Stimulated activated CD4-positive, alpha-beta T cell treated with anti-CD3 and anti-CD28 coated beads, Interleukin-2, amount 100 ng/mL, for 24 hours (primary cell): ENCODE measurements at places on chromosomes 12 and 14.

DNA sequence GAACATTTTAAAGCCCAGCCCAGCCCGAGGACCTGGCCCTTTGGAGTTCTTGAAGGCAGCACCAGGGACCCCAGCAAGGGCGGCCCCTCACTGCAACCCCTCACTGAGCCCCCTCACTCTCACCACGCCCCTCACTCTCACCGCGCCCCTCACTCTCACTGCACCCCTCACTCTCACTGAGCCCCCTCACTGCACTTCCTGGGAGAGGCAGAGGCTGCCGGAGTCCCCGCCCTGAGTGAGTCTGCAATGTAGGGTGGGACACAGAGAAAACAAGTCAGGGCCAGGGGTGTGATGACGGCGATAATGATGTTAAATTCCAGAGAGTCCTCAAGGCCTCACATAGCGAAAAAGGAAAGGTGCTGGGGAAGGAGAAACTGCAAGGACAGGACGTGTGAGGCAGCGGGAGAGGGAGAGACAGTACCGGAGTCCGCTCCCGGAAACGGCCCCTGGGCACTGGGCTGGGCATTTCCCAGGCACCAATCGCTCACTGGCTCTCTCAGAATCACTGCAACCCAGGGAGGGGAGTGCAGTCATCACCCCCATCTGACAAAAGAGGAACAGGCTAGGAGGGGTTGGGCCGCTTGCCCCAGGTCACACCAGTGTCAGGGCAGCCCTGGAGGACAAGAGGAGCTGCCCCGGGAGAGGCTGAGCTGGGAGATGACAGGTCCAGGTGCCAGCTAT lies 24.9 kb downstream of the CCDC88C start:
- no peak for DNase-seq

DNA sequence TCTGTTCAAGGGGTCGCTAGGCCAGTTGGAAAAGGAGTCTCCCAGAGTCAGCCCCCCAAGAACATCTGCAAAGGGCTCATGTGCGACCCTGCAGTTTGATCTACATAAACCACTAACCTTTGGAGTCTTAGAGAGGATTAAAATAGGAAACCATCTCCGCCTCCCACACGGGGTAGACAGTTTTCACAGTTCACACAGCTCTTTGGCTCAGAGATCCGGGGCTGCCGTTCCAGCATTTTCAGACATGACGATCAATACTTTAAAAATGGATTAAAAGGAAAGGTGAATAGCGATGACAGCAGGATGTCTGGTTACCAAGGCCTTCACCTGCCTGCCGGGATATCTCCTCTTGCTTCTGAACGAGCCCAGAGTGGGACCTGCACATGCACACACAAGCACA lies 59.8 kb upstream of the BCL11B start:
- no peak for DNase-seq

DNA sequence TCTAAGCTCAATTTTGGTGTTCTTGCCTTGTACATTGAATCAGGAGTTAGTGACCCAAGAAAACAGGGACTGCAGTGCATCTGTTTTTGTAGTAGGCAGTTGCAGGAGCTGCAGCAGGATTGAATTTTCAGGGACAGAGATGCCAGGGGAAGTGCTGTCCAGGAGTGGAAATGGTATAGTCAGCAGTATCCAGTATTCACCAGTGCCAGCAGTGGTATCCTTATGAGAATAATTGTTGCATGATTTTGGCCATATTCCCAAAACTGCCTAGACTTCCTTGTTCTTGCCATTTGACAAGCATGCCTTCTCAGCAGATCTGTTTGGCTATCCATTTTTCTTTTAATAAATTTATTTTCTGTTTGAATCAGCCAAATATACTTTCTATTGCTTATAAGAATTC lies 18.6 kb upstream of the ABCD2 start:
- DNase-seq, result no peak

DNA sequence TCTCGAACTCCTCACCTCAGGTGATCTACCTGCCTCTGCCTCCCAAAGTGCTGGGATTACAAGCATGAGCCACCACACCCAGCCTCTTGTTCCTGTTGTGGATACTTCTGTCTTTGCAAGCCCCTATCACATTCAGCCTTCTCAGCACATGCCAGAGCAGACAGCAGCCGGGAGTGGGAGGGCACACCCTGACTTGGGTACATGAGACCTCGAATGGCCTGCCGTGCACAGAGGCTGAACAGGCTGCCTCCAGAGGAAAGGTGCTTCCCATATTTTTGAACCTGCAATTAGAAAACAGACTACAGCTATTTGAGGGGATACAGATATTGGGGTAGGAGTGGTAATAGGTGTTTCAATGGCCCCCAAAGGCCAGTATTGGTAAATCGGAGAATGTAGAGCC lies 307.3 kb upstream of the DIO3 start:
- no peak for DNase-seq

DNA sequence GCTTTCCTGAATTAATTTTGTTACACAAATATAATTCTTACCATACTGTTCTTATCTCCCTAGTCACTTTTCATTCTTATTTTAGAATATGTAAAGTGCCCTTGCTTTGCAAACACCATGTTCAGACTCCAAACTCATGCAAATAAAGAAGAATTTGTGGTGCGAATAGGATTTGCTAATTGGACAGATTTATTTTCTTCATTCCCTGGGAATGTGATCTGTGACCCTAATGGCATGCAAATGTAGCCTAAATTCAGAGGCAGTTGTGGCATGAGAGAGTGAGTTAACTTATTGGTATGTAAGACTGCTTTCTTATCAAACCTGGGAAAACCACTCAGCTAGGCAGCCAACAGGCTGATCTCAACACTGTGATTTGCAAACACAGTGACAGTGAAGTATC lies 10.0 kb downstream of the CAPZA3 start:
- DNase-seq, result no peak

- DNase-seq, result no peak
Observed at GRCh38 chr14:65079768-65080167, 22.5 kb downstream of the MAX start.

DNA sequence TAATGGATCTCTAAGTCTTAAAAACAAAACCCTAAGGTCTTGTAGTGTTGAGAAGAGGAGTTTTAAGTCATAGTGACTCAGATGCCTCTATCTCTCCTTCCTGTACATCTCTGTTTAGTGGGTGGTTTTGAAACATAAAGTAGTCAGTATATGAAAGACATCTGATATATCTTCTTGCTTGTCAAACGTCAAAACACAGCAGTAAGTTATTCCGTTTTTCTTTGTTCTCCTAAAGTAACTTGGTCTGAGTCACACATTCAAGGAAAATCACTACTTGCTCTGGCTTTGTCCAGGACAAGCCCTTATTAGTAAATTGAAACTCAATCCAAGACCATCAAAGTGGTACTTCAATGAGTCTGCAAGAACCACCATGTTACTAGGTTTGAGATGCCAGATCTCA lies 1172.5 kb downstream of the BCL11B start:
- no peak for DNase-seq

GRCh38 chr12:11437966-11438365 lies 42.6 kb upstream of the PRB2 start:
- no peak for DNase-seq
